ENCODE measurements at places on chromosomes 6 and 20.

GRCh38 chr20:54680872-54681619 is 205.7 kb downstream of the DOK5 start:
- no peak for DNase-seq

GRCh38 chr6:41288030-41288753 is 1.7 kb upstream of the TREM1 start:
- no peak for DNase-seq

- DNase-seq: no peak
These were observed 290.3 kb upstream of the STXBP5 start for GRCh38 chr6:146913842-146914488.

- no peak for DNase-seq
These were observed 18.5 kb downstream of the PLCB1 start for GRCh38 chr20:8150591-8150990.

DNA sequence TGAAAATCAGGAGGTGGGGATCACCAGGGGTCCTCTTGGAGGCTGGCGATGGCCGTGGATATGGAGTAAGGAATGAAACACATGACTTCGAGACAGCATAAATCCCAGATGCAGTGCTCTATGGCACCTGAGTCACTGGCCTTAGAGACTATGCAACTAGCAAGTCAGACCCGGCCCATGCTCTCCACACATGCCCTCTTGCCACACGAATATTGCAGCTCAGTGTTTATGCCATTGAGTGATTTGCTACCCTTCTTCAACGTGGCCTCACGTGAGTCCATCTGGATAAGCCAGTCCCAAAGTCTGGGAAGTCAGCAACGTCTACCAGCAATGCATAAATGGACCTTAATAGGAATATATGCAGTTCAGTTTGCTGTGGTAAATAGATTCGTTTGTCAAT is 466.3 kb downstream of the CD83 start:
- DNase-seq: no peak

DNA sequence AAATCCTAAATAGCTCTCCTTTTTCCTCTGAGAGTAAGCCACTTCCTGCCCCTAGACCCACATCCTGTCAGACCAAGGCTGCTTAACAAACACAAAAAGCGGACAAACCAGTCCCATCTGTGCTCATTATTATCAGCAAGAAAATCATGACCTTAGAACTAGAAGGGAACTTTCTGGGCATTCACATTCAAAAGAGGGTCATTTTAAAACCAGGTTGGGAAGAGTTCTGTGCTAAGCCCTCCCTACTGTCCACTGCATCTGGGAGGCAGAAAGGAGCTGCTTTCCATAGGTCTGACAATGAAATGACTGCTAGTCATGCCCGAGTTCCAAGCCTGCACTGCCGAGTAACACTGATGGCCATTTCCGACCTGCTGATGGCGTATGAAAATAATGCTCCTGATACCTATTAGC is 15.4 kb downstream of the EZR start:
- peak; percentile 53 for DNase-seq

DNA sequence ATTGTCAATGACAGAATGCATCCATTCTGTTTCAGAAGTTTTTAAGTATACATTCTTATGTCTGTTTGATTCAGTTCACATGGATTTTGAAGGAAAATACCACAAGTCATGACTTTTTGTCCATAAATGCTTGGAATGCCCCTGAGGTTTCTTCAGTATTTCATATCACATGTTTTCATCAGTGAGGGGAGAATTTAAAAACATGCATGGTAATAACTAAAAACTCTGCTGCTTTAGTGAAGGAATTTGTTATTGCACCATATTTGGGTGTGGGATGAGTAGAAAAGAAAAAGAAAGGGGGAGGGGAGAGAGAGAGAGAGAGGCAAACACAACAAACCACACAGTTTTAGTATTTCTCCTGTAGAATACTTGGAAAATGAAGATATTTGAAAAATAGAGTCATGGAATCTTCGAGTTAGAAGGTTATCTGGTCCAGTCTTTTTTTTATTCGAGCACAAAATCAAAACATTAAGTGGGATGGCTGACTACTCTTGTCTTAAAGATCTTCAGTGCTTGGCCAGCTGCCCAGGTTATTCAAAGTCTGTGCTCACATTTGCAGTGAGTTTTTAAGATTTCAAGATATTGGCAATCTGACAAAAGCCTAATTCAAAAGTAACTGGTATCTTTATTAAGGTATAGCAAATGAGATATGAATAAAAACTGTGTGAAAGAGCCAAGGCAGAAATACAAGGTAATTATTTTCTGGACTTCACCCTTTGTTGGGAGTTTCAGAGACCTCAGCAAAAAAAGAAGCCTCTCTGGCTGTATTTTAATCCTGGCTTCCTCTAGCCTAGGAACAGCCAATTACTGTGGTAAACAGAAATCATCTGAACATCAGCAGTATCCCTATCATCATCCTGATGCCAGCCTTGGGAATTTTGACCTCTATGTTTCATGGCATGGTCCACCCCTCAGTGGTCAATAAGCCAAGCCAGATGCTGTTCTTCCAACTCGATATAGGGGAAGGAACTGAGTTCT is 687.9 kb upstream of the CITED2 start:
- DNase-seq: no peak

DNA sequence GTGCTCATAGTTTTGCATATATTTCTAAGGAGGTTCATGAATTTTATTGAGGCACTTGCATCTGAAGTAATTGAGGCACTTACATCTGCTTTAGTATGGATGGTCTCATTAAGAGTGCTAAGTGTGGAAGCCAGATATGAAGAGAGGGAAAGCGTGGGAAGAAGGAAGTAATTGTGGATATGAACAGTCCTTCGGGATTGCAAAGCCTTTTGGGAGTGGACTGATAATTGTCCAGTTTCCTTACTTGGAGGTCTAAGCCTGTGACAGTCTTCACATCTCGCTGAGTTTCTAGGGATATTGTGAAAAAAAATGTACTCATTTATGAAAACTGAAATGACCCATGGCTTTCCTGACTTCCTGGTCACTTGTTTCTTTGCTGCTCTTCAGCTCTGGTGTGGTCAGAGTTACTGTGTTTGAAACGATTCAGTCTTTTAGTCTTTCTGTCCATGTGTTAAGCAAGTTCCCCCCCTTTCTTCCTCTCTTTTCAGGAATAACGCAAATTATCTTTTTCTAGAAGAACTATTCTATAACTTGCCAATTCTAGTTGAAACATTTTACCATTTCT is 137.3 kb downstream of the ZFAND3 start:
- DNase-seq: no peak
